ENCODE measurements at places on chromosomes 11 and 22. TPM values are rescaled to one million over a fixed set of nuclear protein-coding genes. Genes with fewer than 3 reads are reported as not detected.

- H3K4me3 ChIP-seq: no peak within 1 kb of the TSS
- no peaks in the 10 kb centered on the region for H3K36me3 ChIP-seq
- H3K4me1 ChIP-seq: peaks cover 5% of the 10 kb centered on the region
These were observed at the start of gene GDPD4 for GRCh38 chr11:77301510-77301909. GDPD4 (minus strand) TSS chr11:77301686; CDS start chr11:77285137, 16,549 bp downstream.

GRCh38 chr11:84788220-84788619, 838.9 kb downstream of the DLG2 start:
- no peak overlapping the region for H3K27ac ChIP-seq
- no peaks in the 10 kb centered on the region for H3K36me3 ChIP-seq
- no peak for DNase-seq
- H3K4me3 ChIP-seq: no peak overlapping the region
- H3K27me3 ChIP-seq: no peaks in the 10 kb centered on the region

- no peak overlapping the region for H3K4me3 ChIP-seq
- peaks cover 5% of the 10 kb centered on the region for H3K4me1 ChIP-seq
- H3K27me3 ChIP-seq: peaks cover 2% of the 10 kb centered on the region
- no peak overlapping the region for H3K27ac ChIP-seq
These were observed 1.7 kb upstream of the IGSF22 start for GRCh38 chr11:18727479-18728236.

DNA sequence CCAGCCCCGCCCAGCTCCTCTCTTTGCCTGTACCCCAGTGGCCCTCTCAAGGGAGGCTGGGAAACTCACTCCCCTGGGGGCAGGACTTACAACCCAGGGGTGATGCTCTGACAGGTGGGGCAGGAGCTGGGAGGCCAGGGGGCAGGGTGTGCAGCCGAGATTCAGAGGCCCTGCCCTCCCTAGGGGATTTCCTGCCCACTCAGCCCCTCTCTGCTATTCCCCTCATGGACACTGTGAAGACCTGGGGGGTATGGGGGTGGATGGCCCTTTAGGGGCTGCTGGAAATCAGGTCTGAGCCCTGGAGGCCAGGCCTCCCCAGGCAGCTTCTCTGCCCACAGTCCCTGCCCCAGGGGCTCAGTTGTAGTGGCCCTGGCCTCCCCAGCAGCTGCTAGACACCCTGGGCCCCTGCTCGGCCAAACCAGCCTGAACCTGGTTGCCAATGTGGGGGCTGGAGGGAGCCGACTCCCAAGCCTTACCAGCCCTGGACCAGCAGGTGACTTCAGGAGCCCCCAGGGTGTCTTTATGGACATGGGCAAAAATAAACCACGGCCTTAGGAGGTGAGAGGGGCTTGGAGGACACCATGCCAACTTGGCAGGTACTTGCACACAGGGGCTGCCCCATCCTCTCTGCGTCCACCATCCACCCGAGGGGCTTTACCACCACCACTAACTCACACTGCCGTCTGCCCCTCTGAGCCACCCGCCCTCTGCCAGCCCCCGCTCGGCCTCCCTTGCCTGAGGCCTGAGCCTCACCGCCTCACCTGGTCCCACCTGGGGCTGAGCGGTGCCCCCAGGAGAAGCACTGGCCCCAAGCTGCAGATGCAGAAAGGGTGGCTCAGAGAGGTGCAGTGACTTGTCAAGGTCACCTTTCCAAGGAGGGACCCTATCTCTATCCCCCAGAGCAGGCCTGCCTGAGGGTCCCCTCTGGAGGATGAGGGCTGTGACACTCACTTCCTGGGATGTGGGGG, 2.8 kb upstream of the PHLDA2 start:
- H3K27ac ChIP-seq: peak overlapping the region; percentile 74
- H3K27me3 ChIP-seq: peaks cover 22% of the 10 kb centered on the region
- DNase-seq: no peak
- H3K4me1 ChIP-seq: peaks cover 43% of the 10 kb centered on the region

GRCh38 chr22:37976547-37976946, 7.8 kb downstream of the SOX10 start:
- no peak overlapping the region for H3K4me3 ChIP-seq
- no peak for DNase-seq
- no peaks in the 10 kb centered on the region for H3K36me3 ChIP-seq
- no peaks in the 10 kb centered on the region for H3K27me3 ChIP-seq

The SMIM35 gene
- total RNA-seq: 0.45 TPM

The MMP7 gene
- total RNA-seq: not detected

The TEX54 gene
- total RNA-seq: not detected
